ENCODE measurements at places on chromosomes 4 and X. TPM values are rescaled to one million over a fixed set of nuclear protein-coding genes. Genes with fewer than 3 reads are reported as not detected.

TEX13C gene
- total RNA-seq: not detected

IGSF1 gene
- 1.7 TPM for total RNA-seq

DACH2 gene
- total RNA-seq: not detected

RENBP gene
- total RNA-seq: 19.0 TPM

CYLC1 gene
- total RNA-seq: not detected

GRCh38 chr4:38716256-38716655 lies 52.3 kb downstream of the KLF3 start:
- DNase-seq: no peak

GRCh38 chrX:65997978-65998717 lies 41.7 kb downstream of the VSIG4 start:
- no peak for DNase-seq

DNA sequence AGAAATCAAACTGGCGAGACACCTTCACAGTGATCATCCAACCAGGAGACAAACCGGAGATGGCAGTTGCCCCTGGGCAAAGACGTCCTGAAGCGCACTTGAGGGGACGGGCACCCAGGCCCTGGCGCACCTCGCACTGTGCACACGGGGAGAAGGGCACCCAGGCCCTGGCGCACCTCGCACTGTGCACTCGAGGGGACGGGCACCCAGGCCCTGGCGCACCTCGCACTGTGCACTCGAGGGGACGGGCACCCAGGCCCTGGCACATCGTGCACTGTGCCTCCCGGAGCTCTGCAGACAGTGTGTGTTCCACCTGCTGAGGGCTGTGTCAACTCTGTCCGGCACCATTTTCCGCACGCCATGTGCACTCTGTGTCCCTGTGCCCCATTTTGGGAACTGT lies 34.6 kb upstream of the CPLX1 start:
- no peak for DNase-seq

DNA sequence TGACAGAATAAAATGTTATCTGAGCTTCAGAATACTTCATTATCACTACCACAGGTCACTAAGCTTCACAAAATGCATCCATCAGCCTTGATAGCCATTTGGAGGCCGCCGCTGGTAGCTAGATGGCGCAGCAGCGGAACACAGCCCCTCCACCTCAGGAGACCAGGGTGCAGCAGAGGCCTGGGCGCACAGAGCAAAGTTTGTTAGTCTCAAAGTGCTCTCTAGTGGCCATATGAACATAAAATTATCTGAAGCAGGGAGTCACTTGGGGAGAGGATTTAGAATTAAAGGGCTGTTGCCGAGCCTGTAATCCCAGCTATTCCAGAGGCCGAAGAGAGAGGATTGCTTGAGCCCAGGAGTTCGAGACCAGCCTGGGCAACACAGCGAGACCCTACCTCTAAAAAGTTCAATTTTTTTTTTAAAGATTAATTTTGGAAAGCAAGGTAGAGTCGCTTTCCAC lies 8.1 kb upstream of the DCTD start:
- DNase-seq: no peak

GRCh38 chr4:110172972-110173371 lies 25.4 kb downstream of the ELOVL6 start:
- no peak for DNase-seq

DNA sequence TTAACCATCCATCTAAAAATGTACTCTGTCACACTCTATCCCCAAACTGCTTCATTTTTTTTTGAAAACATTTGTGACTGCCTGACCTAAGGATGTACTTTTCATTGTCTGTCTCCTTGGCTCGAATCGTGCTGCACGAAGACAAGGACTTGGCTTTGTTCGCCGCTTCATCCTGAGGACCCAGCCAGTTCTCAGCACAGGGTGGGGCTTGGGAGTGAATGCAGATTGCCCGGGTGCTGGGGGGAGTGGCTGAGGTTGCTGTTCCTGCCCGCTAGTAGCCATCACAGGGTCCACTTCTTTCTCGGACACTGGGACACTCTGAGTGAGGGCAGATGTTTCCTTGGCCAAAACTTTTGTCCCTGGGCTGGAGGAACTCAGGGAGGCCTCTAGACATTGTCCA lies 70.1 kb upstream of the CLCN4 start:
- DNase-seq: no peak

- no peak for DNase-seq
Observed at GRCh38 chr4:146417822-146418221, 103.9 kb downstream of the SLC10A7 start.

DNA sequence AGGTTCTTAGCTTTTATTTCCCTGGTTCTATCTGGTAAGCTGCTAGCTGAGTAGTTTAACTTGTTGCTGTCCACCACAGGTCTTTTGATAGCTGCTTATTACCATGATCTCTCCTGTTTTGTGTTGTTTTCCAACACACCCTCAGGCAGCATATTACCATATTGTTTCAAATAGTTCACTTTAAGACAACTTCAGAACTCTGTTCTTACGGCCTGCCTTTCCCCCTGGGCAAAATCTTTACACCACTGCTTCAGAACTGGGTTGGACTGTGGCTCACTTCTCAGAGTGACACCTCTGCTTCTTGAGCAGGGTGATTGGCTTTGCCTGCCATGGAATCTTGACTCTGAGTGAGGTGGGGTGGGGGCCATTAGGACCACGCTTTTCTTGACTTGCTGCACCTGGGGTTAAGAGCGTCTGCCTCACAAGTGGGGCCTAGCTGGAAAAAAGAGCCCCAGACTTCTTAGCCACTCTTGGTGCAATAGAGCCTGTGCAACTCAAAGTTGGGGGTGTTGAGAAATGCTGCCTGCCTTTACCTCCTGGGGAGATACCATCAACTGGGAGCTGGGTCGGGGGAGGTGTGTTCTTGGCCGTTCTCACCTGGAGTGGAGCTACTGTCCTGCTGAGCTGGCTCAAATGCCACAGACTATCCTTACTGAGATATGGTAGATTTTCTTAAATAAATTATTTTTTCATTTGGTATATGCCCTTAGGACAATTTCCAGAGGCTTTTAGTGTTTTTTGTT lies 23.4 kb downstream of the USP9X start:
- DNase-seq: no peak

- DNase-seq: no peak
Observed at GRCh38 chr4:20046931-20047677, 204.6 kb upstream of the SLIT2 start.

Data from glomerular endothelial cell (primary cell).